ENCODE measurements at places on chromosomes 5 and 9. TPM values are rescaled to one million over a fixed set of nuclear protein-coding genes. Genes with fewer than 3 reads are reported as not detected.

- ATAC-seq, result no peak
These were observed 15.6 kb upstream of the DAB2 start for GRCh38 chr5:39440192-39440957.

DNA sequence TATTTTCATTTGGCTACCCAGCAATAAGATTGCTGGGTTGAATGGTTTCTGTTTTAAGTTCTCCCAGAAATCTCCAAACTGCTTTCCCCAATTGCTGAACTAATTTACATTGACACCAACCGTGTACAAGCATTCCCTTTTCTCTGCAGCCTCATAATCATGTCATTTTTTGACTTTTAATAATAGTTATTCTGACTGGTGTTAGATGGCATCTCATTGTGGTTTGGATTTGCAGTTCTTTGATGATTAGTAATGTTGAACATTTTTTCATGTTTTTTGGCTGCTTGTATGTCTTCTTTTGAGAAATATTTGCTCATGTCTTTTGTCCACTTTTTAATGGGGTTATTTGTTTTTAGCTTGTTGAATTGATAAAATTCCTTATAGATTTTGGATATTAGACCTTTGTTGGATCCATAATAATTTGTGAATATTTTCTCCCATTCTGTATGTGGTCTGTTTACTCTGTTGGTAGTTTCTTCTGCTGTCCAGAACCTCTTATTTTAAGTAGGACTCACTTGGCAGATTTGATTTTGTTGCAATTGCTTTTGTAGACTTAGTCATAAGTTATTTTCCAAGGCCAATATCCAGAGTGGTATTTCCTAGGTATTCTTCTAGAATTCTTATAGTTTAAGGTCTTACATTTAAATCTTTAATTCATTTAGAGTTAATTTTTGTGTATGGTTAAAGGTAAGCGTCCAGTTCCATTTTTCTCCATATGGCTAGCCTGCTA, 793.7 kb downstream of the BRINP1 start:
- no peak for ATAC-seq

DNA sequence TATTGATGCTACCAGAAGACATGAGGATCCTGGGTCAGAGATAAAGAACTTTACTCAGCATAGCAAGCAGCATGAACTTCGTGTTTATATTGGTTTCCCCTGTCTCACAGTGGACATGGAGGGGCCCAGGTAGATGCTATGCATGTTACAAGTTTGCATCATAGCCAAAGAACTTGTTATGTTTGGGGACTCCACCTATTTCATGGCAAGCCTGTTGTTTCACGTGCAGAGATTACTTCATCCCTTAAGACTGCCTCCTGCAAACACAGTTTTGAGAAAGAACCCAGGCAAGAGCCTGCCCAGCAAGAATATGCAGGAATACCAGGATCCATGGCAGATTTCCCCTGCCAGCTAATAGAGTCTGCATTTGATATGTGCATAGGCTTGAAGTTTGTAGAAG, 68.4 kb downstream of the RCL1 start:
- no peak for ATAC-seq

- ATAC-seq, result no peak
These were observed 165.4 kb upstream of the TARS1 start for GRCh38 chr5:33275391-33275790.

Gene DPM2
- 32.3 TPM for total RNA-seq

All from motor neuron (in vitro differentiated cells).